Activated CD8-positive, alpha-beta T cell treated with anti-CD3 and anti-CD28 coated beads for 36 hours (primary cell): ENCODE measurements at places on chromosomes 3 and 15.

DNA sequence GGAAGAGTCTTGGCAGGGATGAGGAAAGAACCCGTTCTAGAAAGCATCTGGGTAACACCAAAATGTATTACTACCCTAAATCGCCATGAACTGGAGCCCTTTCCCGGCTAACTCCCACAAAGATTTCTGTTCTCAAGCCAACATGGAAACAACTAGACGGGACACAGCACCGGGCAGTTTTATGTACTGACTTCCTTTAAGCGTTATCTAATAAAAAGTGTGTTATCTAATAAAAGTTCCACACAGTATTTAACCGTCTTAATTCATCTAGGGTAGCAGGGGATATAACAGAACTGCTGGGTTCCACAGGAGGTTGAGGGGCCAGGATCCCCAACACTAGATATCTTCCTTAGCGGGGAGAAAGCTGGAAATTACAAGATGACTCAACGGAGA lies 347 bp upstream of the C3orf62 start:
- DNase-seq: no peak

GRCh38 chr3:170815340-170815739 lies 54.7 kb downstream of the RPL22L1 start:
- no peak for DNase-seq

- DNase-seq: no peak
Measured at GRCh38 chr3:12970684-12971083, 102.5 kb downstream of the IQSEC1 start.

DNA sequence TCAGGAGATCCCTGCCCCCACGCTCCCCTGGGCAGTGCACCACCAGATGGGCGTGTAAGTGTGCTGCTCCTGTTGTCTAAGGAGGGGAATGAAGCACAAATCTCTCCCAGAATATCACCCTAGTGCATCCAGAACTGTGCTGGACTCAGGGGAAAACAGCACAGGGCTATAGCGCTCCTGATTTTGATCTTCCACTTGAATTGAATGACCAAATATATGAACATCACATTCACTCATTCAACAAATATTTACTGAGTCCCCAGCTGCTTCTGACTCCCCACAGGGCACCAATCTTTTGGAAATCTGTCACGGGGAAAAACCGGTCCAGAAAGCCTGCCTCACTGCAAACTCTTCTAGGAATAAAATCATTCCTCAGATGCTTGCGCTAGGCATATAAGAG lies 2.4 kb downstream of the CPLX3 start:
- DNase-seq: no peak

DNA sequence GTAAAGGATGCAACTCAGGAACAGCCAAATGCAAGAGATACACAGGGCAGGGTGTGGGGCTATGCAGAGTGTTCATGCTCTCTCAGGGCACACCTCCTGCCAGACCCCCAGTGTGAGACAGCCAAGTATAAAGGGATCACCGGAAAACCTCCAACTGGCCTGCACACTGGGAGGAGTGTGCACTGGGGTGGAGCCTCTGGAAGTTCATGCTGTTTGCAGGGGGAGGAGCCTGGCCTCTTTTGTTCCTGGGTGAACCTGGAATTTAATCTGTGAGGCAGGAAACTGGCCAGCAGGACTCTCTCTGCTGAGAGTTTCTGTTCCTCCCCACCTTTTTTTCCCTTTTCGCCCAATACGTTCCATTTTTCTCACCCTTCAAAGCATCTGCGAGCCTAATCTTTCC lies 204.1 kb downstream of the WNT5A start:
- DNase-seq: no peak

GRCh38 chr3:71511037-71511436 lies 72.5 kb downstream of the FOXP1 start:
- DNase-seq: no peak

DNA sequence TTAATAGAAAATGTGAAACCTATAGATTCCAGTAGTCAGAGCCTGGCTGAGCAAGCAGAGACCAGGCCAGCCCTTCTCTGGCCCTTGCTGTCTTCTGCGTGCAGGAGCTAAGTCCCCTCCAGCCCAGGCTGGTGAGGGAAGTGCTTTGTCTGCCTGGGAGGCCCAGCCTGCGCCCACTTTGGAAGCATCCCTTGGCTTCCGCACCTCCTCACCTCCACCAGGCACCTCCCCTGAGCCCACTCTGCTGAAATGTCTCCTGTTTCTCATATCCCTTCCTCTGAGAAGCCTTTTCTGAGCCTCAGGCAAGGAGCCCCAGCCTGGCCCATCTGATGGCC lies 45.3 kb downstream of the ALDH1L1 start:
- no peak for DNase-seq

GRCh38 chr3:113575206-113575605 lies 42.9 kb downstream of the SIDT1 start:
- no peak for DNase-seq
